Stimulated activated CD8-positive, alpha-beta memory T cell treated with anti-CD3 and anti-CD28 coated beads, Interleukin-2, amount 100 ng/mL, for 1 hour (primary cell): ENCODE measurements at places on chromosomes 4 and X.

- DNase-seq: no peak
Measured at GRCh38 chrX:48787505-48788443, 1.4 kb downstream of the GATA1 start.

DNA sequence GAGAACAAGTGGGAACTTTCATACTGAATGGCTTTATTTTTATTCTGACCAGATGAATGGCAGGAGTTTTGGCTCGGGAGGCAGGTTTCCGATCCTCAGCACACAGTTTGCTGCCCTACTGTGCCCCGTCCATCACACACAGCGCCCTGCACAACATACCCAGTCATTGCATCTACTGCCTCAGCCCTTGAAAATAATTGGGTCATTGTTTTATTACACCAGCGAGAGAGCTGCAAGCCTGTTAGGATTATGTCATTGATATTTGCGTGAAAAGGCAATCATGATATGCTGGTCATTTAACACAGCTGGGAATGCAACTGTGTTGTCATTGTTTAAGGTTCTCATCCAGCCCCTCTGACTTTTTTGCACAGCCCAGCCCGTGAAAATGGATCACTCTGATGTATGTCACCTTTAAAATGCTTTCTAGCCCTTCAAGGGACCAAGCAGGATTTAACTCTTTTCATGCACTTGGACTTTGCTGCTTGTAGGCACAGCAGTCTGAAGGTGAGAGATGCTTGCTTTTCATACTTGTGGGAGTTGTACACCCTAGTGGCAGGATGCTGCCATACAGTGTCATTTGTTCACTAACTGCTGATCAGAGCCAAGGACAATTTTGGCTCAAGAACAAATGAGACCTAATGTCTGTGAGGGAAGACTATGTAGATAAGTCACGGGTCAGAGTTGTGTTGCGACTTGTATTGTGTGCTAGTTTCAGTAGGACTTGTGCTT, 62.3 kb downstream of the RTL9 start:
- no peak for DNase-seq

GRCh38 chr4:173171987-173172386, 3.4 kb downstream of the GALNT7 start:
- no peak for DNase-seq

GRCh38 chr4:181234951-181235680, 1008.1 kb upstream of the TENM3 start:
- DNase-seq: no peak

DNA sequence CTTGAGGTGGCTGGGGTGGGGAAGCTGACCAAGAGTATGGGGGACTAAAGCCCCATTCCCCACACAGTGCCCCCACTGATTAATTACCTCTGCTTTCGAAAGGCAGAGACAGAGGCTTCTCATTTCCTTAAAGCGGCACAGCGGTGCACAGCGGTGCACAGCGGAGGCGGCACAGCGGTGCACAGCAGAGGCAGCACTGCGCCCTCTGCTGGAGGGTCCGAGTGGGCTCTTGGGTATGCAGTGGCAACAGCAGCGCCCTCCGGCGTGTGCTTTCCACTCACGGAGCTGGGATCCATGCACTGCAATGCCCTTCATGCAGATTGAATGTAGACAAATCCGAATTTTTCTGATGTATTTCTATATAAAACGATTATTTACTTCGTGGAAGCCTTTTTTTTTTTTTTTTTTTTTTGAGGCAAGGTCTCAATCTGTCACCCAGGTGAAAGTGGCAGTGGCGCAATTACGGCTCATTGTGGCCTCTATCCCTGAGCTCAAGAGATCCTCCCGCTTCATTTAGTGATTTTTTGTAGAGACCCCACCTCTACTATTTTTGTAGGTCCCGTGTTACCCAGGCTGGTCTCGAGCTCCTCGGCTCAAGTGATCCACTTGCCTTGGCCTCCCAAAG, 19.7 kb upstream of the PRPS2 start:
- DNase-seq: peak; percentile 37

- no peak for DNase-seq
Measured at GRCh38 chrX:149527705-149528104, 13.1 kb upstream of the EOLA1 start.

DNA sequence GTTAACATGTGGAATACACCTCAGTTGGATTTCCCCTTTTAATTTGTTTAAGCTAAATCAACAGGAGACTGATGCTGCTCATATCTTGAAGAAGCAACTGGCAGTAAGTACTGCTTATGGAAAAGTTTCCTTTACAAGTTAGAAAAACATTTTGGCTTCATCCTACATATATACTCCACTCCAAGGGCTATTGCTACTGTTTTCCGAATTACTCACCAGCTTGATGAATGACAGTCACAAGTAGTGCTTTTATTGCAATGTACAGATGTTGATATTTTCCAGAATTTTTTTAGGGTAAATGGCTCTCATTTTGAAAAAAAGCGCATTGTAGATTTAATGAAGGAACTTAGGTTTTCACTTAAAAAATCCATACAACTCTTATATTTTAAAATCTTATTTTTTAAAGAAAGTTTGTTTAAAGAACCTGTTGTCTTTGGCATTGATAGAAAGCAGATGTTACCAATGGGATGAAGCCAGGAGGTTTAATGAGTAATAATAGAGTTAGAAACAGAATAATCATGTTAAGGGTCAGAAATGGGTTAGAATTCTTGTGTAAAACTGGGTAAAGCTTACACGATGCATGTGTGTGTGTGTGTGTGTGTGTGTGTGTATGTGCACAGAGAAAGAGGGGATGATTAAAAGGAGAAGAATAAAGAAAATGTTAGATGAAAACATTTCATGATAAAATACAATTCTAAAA, 272.9 kb downstream of the CFAP299 start:
- DNase-seq: no peak

- DNase-seq: no peak
Measured at GRCh38 chr4:140176735-140177134, 22.8 kb upstream of the MAML3 start.

DNA sequence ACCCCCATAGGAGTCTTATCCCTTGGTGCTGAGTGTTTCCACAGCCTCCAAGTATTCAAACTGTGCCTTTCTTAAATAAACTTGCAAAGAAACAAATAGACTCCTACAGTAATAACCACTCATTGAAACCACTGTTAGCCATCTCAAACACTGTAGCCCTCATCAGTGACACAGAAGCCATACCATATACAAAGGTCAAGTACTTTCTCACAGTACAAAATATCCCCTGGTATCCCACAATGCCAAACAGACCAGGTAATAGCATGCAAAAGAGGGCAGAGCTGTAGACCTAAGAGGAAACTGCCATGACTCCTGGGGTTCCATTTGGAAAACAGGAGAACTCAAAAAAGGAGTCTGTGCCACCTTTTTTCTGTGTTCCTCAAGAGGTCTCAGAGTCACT, 173.8 kb upstream of the PPP1R2C start:
- DNase-seq: no peak

GRCh38 chrX:85630901-85631300, 251.4 kb upstream of the POF1B start:
- no peak for DNase-seq

GRCh38 chrX:101407167-101407747, 468 bp downstream of the GLA start:
- DNase-seq: no peak

- DNase-seq: no peak
Measured at GRCh38 chrX:78693012-78693411, 33.9 kb upstream of the RTL3 start.

- DNase-seq: no peak
Measured at GRCh38 chrX:35006361-35006760, 63.8 kb downstream of the FAM47B start.

GRCh38 chrX:139933904-139934303, 1.1 kb upstream of the ATP11C start:
- DNase-seq: no peak

DNA sequence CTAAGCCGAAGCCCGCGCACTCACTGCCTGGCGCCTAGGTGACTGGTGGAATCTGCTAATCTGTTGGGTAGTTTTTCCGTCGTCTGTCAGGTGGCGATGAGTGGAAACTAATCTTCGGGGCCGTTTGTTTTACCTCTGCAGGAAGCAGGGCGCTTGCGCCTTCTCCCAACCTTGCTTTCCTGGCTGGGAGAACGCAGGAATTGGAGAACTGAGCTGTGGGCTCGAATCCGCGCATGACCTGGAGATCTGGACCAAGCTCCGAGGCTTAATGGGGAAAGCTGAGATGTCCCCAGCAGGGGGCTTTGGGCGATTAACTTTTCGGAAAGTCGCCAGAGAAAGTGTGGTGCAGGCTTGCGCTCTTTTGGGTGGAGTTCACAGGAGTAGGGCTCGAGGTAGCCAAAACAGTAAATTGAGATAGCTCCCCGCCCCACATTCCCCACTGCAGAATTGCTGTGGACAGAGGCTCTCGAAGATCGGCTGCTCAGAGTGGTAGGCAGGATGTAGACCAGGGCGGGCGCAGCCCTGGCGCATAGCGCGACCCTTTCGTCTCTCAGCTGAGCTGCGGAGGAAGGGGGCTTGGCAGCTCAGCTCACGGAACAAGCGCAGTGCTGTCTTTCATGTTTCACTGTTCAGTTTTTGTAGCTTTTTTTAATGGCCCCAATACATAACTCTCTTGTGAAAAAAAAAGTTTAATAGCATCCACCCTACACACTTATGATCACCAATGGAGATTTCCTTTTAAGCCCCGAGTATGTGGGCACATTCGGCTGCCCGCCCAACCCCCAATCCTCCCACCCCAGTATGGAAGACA, 2.7 kb upstream of the FGF5 start:
- no peak for DNase-seq

DNA sequence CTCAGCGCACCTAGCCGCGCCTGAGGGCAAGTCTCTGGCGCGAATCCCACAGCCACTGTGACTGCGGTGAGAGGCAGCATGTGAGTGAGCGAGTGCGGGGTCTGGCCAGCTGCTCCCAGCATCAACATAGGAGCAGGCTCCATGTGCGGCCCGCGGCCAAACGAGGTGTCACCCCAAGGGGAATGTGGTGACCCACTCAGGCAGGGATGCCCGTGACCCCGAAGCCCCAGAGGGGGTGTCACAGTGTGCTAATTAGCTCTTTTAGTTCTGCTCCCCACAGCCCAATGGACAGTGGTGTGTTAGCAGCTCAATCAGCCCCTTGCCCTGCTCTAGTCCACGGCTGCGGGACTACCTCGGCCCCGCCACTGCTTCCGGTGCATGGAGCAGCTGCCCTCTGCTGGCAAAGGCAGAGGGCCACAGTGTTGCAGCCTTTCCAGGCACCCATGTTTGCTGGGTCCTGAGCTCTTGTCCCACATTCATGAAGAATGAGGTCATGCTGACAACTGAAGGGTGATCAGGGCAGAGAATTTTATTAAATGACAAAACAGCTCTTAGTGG, 61.4 kb downstream of the AGA start:
- DNase-seq: no peak

GRCh38 chr4:123522646-123523045, 126.1 kb downstream of the SPRY1 start:
- DNase-seq: no peak

DNA sequence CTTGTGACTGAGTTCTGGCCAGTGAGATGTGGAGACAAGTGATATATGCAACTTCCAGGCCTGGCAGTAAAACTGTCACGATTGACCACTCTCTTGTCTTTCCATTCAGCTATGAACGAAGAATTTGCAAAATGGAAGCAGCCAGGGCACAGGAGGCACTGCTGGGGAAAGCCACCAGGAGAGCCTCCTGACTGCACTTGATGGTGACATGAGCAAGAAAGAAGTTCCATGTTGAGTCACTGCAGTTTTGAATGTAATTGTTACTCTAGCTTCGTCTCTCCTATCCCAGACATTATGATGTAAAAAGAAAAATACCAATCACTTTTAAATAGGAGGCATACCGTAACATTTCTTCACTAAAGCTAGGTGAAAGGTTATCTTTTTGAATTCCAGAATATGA, 32.4 kb upstream of the ZCCHC4 start:
- no peak for DNase-seq
